Foreskin melanocyte (primary cell): ENCODE measurements at places on chromosomes 7 and 10.

DNA sequence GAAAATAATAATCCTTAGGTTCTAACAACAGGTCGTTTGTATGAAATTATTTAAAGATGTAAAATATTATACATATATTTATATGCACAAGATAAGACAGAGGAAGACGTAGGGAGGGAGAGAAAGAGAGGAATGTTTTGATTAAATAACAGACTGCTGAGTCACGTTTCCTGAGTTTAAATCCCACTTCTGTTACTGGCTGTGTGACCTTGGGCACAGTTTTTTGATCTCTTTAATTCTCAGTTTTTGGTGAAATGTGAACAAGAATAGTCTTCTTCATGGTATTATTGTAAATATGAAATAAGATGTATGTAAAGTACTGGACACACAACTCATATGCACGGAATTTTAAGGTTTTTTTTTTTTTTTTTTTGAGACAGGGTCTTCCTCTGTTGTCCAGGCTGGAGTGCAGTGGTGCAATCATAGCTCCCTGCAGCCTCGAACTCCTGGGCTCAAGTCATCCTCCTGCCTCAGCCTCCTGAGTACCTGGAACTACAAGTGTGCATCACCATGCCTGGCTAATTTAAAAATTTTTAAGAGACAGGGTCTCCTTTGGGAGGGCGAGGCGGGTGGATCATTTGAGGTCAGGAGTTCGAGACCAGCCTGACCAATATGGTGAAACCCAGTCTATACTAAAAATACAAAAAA is 42.6 kb downstream of the BAMBI start:
- DNase-seq = no peak

DNA sequence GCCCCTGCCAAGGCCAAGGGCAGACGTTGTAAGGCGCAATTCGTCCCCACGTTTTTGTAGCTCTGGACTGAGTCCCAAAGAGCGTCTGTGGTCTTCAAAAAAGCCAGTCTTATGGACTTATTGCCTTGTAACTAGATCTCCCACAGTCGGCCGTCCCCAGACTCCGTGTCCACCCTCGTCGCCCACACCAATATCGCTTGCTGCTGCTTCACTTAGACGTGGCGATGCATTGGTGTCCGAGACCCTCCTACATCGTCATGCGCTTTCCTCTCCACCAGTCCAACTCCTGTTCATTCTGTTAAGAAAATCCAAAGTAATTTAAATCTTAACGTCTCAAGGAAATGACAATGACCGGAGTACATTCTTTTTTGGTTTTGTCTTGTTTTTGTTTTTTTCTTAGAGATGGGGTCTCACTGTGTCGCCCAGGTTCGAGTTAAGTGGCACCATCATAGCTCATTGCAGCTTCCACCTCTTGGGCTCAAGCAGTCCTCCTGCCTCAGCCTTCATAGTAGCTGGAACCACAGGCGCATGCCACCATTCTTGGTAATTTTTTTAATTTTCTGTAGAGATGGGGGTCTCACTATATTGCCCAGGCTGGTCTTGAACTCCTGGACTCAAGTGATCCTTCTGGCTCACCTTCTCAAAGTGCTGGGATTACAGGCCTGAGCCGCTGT is 851 bp downstream of the KIFBP start:
- no peak for DNase-seq

GRCh38 chr10:70779088-70779487 is 6.1 kb downstream of the TBATA start:
- DNase-seq = peak; percentile 12

GRCh38 chr7:135919071-135919841 is 57.9 kb downstream of the MTPN start:
- DNase-seq = no peak

DNA sequence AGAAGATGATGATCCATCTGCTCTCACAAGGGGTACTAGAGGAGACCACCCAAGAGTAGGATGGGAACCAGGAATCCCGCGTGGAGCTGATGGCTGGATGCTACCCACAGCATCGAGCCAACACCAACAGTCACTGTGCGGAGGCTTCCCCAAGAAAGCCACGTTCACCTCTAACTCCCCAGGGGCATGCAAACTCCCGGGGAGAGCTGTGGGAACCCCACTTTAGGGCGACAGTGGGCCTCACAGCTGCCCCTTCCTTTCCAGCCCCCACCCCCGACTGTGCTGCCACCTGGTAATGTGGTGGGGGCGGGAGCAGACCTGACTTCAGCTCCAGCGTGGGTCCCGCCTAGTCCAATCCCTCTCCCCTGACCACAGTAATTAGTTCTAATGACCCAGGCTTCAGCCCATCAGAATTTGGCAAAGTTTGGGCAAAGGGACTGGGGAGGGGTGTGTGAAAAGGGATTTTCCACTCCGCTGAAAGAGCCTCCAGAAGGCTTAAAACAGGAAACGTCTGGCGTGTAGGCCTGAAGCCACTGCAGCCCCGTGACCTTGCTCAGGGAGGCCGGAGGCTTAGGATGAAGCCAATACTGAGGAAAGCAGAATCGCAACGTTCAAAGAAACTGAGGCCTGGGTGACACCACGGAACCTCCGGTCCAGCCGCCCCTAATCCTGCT is 20.3 kb downstream of the ASB13 start:
- no peak for DNase-seq

- no peak for DNase-seq
Measured at GRCh38 chr7:1907751-1908365, 237.8 kb downstream of the ELFN1 start.

DNA sequence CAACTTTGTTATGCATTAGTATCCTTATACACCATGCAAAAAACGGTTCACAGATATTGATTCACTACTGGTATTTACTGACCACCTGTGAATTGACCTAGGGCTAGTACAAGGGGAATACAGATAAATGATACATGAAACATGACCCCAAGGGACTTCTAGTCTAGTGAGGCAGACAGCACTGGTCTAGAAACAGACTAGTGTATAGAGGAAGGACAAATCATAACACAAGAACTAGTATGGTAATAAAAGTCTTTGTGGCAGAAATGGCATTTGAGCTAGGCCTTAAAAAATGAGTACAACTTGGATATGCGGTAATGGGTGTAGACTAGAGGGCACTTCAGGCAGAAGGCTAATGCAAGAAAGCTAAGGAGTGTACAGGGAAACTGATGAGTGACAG is 86.6 kb downstream of the SLC25A13 start:
- DNase-seq = no peak

- DNase-seq = no peak
Measured at GRCh38 chr7:88357781-88358525, 51.3 kb upstream of the STEAP4 start.

DNA sequence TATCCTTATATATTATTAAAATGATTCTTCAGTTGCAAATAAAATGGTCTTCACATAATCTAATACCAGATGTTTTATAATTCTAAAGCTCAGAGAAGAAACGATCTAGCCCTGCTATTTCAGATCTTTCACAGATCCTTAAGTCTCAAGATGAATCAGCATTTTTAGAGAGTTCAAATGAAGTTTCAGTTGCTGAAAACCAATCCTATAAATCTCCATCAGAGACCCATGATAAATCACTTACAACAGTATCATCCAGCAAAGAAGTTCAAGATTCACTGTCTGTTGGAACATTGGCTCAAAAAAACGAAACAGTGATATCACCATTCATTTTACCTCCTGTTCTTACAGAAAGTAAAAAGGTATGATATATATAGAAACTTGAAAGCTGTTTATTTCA is 137.0 kb downstream of the CCDC7 start:
- DNase-seq = no peak

- no peak for DNase-seq
Measured at GRCh38 chr10:6065406-6065805, 3.2 kb upstream of the IL2RA start.

DNA sequence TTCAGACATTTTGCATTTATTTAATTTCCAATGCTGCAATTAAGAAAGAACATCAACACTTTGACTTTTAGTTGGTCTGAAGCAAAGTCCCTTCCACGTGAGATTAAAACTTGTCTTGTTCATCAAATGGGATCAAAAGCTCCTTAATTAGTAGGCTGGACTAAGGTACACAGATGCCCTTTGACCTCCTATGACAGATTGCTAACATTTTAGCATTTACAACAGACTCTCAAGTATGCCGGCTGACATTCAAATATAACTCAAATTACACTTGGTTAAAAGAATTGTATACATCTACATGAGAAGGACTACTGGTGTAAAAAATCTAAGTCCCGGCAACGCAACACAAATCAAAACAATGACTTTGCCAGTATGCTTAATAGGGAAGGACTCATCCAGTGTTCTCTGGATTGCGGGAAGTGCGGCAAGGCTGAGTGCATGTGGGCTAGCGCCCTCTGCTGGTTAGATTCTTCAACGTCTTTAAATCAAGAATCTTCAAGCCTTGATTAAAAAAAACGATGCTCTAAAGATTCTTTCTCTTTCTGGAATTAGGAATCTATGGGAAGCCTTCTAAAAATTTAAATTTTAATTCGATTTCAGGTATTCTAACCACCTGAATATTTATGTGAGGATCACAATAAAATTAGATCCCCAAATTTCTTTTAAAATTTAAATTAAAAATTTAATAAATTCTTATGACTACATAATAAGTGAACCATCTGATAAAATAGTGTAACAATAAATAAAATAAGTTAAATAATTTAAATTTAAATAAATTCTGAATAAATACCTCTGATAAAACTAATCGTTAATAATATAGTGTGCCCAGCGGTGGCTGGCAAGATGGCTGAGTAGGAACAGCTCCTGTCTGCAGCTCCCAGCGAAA is 444.7 kb downstream of the DGKB start:
- peak; percentile 69 for DNase-seq

GRCh38 chr10:19913987-19914386 is 97.8 kb downstream of the PLXDC2 start:
- DNase-seq = no peak

DNA sequence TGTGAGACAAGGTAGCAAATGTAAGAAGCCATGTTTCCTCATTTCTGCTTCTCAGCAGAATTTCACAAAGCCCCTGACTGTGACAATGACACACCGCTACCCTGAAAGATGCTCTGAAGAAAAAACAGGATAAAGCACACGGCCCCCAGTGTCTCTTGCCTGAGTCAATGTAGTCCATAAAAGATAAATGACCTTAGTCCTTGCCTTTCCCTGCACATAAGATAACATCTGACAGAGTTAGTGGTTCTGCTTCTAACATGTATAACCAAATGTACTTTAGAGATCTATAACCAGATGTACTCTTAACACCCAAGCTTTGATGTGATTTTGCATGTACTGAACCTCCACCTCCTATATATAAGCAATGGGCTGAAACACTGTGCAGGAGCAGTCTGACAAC is 3.0 kb upstream of the SND1 start:
- DNase-seq = no peak
